Gastroesophageal sphincter (tissue), 4 donors: ENCODE measurements at places on chromosomes 5 and 9.

DNA sequence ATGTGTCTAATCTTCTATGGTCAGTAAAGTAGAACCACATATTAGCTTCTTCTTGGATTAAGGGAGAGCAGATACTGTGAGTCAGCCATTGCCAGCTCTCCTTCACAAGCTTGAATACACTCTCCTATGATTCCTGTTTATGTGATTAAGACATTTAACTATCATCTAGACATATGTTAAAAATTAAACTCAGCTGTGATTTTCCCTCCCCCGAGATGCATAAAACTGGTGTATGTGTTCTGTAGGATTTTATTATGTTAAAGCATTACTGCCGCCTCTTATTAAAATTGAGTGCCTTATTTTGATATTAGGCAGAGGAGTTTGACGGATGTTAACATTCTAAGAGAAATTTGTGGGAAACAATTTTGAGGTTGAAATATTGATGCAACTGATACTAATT is 114.6 kb downstream of the ACTBL2 start:
- ATAC-seq = no peak

GRCh38 chr9:71097671-71098070 is 23.8 kb downstream of the TRPM3 start:
- ATAC-seq = no peak

- no peak for ATAC-seq
Observed at GRCh38 chr9:20197976-20198685, 409.3 kb upstream of the SLC24A2 start.

DNA sequence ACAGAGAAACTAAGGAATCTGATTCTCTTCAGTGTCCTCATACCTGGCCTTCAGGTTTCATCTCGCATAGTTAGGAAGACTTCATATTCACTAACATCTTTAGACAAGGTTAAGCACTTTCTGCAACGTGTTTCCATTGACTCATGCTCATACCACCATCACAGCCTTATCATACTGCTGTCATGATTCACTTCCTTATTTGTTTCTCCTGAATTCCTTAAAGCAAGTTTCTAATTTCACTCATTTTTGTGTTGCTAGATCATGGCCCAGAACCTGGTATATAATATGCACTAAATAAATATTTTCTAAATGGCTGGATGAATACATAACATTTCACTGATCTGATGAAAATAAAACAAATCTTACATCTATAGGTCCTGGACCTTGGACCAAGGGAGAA is 472.9 kb downstream of the PRELID2 start:
- ATAC-seq = no peak

DNA sequence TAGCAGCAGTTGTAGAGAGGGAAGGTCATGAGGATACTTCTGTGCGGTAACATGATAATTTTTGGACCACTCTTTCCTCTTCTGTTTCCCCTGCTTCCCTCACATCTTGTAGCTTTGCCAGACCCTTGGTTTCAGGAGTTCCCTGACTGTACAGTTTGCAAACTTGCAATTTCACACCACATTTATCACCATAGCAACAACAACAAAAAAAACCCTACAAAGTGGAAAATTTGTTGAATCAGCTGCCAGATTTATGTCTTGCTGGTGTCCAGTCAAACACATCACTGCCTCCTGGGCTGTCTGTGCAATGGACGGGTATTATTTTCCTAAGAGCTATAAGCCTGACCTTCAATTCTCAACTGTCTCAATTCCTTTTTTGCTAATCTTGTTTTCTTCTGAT is 751.6 kb downstream of the TLR4 start:
- ATAC-seq = no peak

- no peak for ATAC-seq
Observed at GRCh38 chr9:98488571-98489312, 220.0 kb downstream of the GABBR2 start.
